NCI-H1417 (cell line): ENCODE measurements at places on chromosomes 16 and 17.

- DNase-seq, result peak; percentile 43
These were observed 36.8 kb downstream of the WDR45B start for GRCh38 chr17:82611140-82612058.

- no peak for DNase-seq
These were observed 318.8 kb downstream of the CDH13 start for GRCh38 chr16:82945420-82946101.

GRCh38 chr17:10166176-10166935 is 32.0 kb downstream of the GAS7 start:
- no peak for DNase-seq

GRCh38 chr16:2087748-2088631 is 40.2 kb downstream of the TSC2 start:
- no peak for DNase-seq

DNA sequence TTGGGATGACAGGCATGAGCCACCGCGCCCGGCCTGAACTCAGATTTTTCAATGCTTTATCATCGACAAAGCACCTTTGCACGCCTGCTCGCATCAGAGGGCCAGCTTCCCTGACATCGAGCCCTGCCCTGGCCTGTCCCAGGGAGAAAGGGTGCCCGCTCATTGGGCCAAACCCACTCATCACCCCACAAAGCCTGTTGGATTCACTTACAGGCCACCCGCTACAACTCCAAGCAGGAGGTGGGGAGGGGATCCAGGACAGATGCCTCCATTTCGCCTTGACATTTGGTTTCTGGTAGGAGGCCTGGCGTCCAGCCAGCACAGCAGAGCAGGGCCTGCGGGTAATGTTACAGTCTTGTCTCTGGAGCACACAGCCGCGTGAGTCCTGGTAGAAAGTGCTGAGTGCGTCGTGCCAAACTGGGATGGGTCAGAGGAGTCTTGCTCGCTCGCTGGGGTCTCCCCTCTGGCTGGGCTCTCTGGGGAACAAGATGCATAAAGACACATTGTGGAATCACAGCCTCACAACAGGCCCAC is 19.8 kb downstream of the SMTNL2 start:
- DNase-seq, result no peak

GRCh38 chr17:6651919-6652452 is 424 bp downstream of the C17orf100 start:
- DNase-seq, result peak; percentile 69
